Breast epithelium (tissue), 4 donors: ENCODE measurements at places on chromosomes 16 and 17. TPM values are rescaled to one million over a fixed set of nuclear protein-coding genes. Genes with fewer than 3 reads are reported as not detected.

GRCh38 chr17:42982266-42982665, 1.9 kb downstream of the RUNDC1 start:
- no peak for DNase-seq
- H3K27me3 ChIP-seq, result no peaks in the 10 kb centered on the region
- H3K4me1 ChIP-seq, result no peaks in the 10 kb centered on the region

- no peaks in the 10 kb centered on the region for H3K4me1 ChIP-seq
- DNase-seq, result no peak
- H3K27me3 ChIP-seq, result no peaks in the 10 kb centered on the region
- no peak overlapping the region for H3K4me3 ChIP-seq
- no peak overlapping the region for H3K27ac ChIP-seq
These were observed 33.1 kb downstream of the N4BP1 start for GRCh38 chr16:48576927-48577326.

Gene ARHGAP23
- 21.1 TPM for total RNA-seq

DNA sequence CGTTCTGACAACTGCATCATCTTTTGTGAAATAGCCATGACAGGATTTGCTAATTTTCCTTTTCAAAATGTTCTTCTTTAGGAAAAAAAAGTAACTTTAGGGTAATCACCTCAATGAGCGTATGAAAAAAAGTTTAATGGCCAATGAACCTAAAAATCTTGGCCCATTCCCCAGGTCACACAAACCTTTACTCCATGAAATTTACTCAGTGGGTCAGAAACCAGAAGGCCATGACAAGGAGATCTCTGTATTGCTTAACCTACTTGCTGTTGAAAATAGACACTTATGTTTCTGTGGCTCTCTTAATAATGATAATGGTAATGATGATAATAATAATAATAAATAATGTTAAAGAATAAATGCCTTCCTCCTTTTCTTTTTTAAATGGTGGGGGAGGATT, 180.8 kb upstream of the IRX3 start:
- no peak overlapping the region for H3K4me3 ChIP-seq
- H3K4me1 ChIP-seq, result no peaks in the 10 kb centered on the region
- no peaks in the 10 kb centered on the region for H3K36me3 ChIP-seq
- DNase-seq, result no peak

- DNase-seq, result no peak
- H3K4me1 ChIP-seq, result no peaks in the 10 kb centered on the region
- H3K27me3 ChIP-seq, result no peaks in the 10 kb centered on the region
- no peak overlapping the region for H3K27ac ChIP-seq
These were observed 36.7 kb downstream of the KIAA0753 start for GRCh38 chr17:6603744-6604325.

DNA sequence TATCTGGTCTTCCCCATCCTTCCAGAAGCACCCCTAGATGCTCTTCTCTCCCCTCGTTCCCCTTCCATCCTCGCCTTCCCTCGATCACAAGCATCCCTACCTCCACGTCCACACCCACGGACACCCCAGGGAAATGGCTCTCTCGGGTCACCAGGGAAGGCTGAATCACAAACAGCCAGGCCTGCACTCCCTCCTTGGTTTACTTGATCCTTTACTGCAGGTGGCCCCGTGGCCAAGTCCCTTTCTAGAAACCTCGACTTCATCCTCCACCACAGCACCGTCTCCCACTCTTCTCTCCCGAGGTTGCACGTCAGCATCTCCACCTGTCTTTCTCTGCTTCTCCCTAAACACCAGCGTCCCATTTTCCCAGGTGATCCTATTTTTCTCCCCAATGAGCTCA, 6.5 kb upstream of the RBFOX3 start:
- DNase-seq, result peak; percentile 43
- no peaks in the 10 kb centered on the region for H3K4me1 ChIP-seq
- no peaks in the 10 kb centered on the region for H3K36me3 ChIP-seq

DNA sequence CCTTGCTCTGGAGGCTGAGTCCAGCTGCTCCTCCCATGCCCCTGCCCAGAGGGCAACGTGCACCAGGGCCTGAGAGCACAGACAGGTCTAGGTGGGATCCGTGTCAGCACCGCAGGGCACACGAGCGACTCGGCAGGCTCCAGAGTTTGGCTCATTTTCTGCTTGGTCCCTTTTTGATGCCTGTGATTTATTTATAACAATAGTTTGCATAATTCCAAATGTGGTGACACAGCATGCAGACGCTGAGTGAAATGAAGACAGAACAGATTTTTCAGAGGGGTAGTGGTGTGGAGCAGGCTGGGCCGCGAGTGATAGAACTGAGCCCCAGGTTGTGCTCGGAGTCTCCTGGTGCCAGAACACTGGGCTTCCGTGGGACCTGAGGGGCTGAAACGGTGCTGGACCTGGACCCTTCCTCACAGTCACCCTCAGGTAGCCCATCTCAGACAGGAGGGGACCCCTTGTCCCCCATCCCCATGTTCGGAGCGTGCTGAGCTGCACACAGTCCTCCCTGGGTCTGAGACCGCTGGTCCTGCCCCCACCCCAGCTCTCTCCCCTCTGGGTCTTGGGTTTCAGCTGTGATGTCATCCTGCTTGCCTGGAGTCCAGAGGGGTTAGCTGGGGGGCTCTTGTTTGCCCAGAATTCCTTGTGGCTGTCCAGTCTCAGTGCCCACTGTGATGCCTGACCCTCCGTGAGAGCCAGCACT, 95.9 kb downstream of the METRNL start:
- H3K27ac ChIP-seq, result no peak overlapping the region
- H3K36me3 ChIP-seq, result no peaks in the 10 kb centered on the region
- H3K27me3 ChIP-seq, result no peaks in the 10 kb centered on the region

DNA sequence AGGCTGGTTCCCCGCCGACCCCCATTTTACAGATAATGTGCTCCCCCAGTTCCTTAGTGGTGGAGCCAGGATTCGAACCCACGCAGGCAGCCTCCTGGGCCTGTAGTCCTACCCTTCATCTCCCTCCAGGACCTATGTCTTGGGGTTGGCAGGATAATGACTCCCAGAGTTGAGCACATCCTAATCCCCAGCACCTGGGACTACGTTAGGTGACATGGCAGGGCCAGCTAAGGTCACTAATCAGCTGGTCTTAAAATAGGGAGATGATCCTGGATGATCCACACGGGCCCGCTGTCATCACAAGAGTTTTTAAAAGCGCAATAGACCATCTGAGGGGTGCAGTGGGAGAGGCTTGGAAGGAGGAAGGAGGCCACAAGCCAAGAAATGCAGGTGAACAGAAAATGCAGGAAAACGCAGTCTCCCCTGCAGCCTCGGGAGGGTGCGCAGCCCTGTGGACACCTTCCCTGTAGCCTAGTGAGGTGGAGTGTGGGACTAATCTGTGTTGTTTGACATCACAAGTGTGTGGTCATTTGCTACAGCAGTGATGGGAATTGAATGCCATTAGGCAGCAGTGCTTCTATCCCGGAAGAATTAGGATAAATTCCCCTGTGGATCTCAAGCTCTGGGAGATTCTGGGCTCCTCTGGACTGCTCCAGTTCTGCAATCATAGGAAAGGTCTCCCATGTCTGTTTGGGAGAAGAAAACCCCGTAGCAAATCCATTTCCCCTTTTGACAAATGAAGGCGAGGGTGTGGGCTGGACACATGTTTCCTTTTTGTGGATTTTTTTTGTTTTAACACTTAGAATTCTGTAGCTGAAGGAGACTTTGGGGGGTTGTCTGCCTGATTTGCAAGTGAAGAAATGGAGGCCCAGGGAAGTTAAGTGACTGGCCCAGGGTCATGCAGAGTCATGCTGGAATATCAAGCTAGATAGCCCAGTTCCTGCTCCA, 297.7 kb downstream of the SEC14L1 start:
- peak overlapping the region; percentile 79 for H3K27ac ChIP-seq
- no peak for DNase-seq
- no peak overlapping the region for H3K4me3 ChIP-seq
- peaks cover 42% of the 10 kb centered on the region for H3K4me1 ChIP-seq

Gene POLDIP2
- total RNA-seq, result 64.5 TPM

DNA sequence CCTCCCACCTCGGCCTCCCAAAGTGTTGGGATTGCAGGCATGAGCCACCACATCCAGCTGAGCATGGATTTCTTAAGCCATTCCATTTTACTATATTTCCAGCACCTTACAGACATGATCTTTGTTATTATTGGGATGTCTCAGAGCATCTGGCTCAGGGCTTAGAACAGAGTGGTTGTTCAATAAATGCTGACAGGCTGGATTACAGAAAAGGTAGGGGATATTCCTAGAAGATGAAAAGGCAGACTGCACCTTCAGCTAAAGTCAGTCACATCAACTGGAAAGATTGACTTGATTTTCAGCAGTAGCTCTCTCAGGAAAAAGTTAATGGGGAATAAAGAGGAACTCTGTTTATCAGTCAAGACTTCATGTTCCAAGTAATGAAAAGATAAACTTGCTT, 360.3 kb upstream of the ERCC4 start:
- no peaks in the 10 kb centered on the region for H3K36me3 ChIP-seq
- no peaks in the 10 kb centered on the region for H3K27me3 ChIP-seq
- H3K27ac ChIP-seq, result no peak overlapping the region
- no peak for DNase-seq
- no peaks in the 10 kb centered on the region for H3K4me1 ChIP-seq

GRCh38 chr17:56891751-56892150, 22.1 kb downstream of the TRIM25 start:
- H3K36me3 ChIP-seq, result peaks cover 17% of the 10 kb centered on the region
- H3K27me3 ChIP-seq, result no peaks in the 10 kb centered on the region
- no peak overlapping the region for H3K4me3 ChIP-seq
- H3K4me1 ChIP-seq, result no peaks in the 10 kb centered on the region
- DNase-seq, result no peak

GRCh38 chr16:66490774-66491715, 58.9 kb downstream of the TK2 start:
- peak; percentile 41 for DNase-seq
- H3K27me3 ChIP-seq, result no peaks in the 10 kb centered on the region
- no peak overlapping the region for H3K4me3 ChIP-seq
- no peak overlapping the region for H3K27ac ChIP-seq

GRCh38 chr17:30360086-30360808, 18.5 kb upstream of the CPD start:
- no peak overlapping the region for H3K4me3 ChIP-seq
- H3K36me3 ChIP-seq, result no peaks in the 10 kb centered on the region
- H3K27ac ChIP-seq, result no peak overlapping the region
- H3K27me3 ChIP-seq, result no peaks in the 10 kb centered on the region

Gene SULT1A1
- total RNA-seq, result 25.6 TPM

Gene CD300H
- total RNA-seq, result not detected
